ENCODE measurements at places on chromosomes 3 and 15. TPM values are rescaled to one million over a fixed set of nuclear protein-coding genes. Genes with fewer than 3 reads are reported as not detected.
A peak's percentile ranks its signal among the peaks of the same experiment; 100 is the strongest.

GRCh38 chr3:115655761-115656282 lies 32.5 kb downstream of the GAP43 start:
- DNase-seq, result no peak

DNA sequence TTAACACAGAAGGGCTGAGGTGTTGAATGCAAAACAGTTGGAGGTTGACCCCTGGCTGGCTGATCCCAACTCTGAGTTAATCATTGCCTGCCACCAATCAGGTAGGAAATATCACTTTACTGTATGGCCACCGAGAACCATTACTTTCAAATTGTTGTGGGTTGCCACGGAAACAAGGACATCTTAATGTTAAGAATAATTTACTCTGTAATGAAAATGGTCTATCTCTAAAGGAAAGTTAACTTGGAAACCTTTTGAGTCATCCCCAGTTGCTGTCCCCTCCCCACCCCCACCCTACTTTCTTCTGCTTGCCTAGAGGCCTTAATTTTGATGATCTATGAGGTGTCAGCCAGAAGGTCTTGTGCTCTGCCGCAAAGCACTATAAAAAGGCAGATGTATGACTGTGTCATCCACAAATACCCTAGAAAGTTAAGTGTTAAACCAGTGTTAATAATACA lies 78.7 kb upstream of the SNRK start:
- DNase-seq, result no peak

GRCh38 chr15:48765022-48765421 lies 45.8 kb downstream of the CEP152 start:
- DNase-seq, result no peak

DNA sequence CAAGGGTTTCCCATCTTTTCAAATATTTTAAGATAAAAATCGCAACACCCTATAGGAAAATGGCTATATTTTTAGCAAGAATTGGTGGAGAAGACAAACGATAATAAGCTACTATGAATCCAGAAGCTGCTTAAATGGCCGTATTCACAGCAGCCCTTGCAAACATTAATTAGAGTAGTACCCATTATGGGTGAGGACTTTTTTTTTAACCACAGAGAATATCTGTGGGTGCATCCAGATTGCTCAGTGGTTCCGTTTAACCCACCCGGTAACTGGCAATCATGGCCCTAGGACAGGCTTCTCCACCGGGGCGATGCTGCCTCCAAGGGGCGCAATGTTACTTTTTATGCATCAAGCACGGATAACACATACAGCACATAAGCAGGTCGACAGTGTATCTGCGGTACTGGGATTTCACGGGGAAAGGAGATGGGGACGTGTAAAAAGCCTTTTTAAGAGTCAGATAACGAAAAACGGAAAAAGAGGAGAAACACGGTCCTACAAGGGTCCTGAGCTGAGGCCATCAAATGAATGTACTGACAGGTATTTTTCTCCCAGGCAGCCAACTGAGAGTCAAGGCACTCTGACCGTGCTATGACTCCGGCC lies 968 bp upstream of the TMEM266 start:
- DNase-seq, result peak; percentile 66

- DNase-seq, result no peak
Observed at GRCh38 chr3:146594843-146595482, 10.2 kb downstream of the PLSCR5 start.

GRCh38 chr3:12579456-12579855 lies 22.6 kb downstream of the MKRN2 start:
- no peak for DNase-seq

GRCh38 chr3:114406922-114407321 lies 113.1 kb downstream of the TIGIT start:
- no peak for DNase-seq

- DNase-seq, result no peak
Observed at GRCh38 chr3:163809540-163809993, 1268.7 kb downstream of the SI start.

GRCh38 chr15:49083401-49084284 lies 37.4 kb upstream of the SECISBP2L start:
- no peak for DNase-seq

- no peak for DNase-seq
Observed at GRCh38 chr3:135181408-135181807, 386.3 kb downstream of the EPHB1 start.

DNA sequence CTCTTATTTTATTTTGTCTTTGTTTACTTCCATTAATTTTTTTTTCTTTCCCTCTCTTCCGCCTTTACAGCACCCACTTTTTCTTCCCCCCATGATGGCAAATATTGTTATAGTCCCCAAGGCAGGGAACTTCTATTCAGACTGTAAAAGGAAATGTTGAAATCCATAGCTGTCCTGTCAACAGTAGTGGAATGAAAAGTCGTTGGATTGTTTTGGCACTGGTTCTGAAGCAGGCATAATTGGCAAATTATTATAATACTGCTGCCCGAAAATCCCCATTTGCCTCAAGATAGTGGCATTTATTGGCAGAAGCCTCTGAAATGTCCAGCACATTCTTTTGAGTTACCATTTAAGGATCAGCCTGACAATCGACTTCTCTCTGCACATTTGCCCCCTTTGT lies 150.6 kb downstream of the TPRG1 start:
- no peak for DNase-seq

GRCh38 chr3:166275024-166275390 lies 437.8 kb upstream of the BCHE start:
- no peak for DNase-seq

DNA sequence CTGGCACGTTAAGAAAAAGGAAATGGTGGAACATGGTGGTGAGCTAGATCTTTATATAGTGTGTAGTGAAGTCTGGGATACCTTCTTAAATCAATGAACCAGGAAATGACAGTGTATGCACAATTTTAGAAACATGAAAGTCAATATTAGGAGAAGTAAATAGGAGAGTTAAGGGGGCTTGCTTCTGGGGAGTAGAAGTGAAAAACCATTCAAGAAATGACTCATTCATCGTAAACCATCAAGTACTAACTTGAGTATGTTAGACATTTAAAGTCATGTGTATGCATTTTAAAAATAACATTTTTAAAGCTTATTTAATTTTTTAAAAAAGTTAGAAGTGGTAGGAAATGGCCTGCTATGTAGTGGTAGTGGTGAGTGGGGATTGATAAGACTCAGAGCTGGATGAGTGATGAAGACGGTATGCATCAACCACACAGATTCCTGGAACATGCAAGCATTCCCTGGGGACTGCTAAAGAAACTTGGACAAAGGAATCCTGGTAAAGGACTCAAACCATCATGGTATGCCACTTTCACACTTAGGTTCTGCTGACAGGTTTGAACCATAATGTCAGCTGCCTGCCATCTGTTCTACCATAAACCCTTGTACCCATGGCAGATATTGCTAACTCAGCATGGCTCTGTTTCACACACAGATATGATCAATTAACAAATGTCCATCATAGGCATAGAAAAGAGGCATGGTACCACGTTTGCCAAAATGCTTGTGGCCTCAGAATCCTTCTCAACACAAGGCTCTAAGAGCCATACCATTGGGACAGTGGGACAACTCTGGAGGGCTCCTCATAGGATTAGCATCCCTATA lies 28.9 kb upstream of the MITF start:
- no peak for DNase-seq

DNA sequence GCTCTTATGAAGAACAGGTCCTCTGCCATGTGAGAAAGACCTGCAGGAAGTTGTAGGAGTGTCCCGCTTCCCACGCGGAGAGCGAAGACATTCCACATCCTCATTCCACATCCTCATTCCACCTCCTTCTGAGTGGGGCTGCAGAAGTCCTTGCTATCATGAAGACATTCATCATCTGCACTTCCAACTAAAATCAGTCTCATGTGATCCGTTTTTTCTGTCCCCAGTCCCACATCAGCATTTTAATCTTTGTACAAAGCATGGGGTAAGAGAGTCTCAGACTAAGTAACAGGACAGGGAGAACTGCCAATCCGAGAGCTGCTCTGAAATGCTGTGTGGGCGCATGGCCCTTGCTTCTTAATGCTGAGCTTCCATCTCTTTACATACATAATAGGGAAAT lies 227.2 kb downstream of the RSRC1 start:
- no peak for DNase-seq

DNA sequence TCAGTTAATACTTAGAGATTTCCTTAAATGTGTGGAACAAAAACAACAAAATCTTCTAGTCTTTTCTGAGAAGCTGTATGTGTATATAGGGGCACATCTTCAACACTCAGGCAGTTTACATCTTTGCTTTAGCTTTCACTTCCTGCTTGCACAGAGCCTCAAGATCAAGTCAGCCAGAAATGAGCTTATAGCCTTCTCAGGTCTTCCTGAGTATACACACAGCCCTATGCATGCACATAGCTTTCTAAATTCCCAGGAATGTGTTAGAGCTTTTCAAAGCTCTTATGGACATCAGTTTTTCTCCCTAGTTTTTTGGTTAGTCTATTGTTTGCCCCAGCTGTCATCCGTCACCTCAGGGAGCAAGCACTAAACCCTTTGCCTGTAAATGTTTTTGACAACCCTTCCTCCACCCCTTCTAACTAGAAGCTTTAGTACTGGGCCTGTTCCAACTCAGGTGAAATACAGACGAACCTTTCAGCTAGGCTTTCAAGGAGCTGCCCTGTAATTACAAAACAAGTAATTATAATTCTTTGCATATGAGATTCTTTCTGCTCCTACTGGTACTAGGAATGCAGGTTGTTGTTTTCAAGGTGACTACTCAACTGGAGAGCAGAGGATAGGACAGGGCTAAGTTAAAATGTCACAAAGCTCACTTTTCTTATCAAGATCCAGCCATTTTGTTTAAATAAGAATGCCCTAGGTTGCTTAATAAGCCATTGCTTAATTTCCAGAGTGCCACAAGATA lies 22.6 kb upstream of the MTMR10 start:
- no peak for DNase-seq

- DNase-seq, result no peak
Observed at GRCh38 chr3:23873941-23874340, 42.8 kb downstream of the NKIRAS1 start.

- no peak for DNase-seq
Observed at GRCh38 chr3:52146811-52147210, 7.4 kb downstream of the POC1A start.

GRCh38 chr15:77739591-77740378 lies 107.1 kb upstream of the LINGO1 start:
- DNase-seq, result no peak

GRCh38 chr15:73879426-73879825 lies 6.1 kb downstream of the TBC1D21 start:
- no peak for DNase-seq

DNA sequence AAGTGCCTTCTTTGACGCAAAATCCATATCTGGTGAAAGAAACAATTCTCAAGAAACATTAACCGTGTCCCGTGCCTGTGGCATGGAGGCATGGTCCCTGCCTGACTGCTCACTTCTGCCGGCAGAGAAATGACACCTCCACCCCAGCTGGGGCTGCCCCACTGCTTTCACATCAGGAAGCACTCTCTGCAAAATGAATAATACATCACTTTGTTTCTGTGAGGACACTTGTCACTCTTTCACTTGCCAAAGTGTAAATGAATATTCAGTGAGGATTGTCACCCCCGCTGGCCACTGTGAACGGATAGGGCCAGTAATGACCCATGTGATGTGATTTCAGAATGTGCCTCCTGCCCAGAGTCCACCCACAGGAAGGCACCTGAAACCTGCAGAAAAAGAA lies 31.1 kb upstream of the SLC24A5 start:
- no peak for DNase-seq

DNA sequence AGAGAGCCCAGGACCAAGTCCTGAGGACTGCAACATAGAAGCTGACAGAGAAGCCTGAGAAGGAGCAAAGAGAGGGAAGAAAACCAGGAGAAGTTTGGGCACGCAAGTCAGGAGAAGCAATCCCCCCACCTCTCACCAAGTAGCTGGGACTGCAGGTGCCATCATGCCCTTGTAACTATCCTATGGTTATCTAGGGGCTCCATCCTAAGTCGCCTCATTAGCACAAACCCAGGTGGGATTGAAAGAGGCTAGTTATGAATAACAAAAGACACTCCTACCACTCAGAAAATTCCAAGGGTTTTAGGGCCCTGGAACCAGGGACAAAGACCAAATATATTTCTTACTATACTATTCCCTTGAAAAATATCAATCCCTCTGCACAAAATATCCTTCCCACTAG lies 53.5 kb downstream of the CCR4 start:
- no peak for DNase-seq

DNA sequence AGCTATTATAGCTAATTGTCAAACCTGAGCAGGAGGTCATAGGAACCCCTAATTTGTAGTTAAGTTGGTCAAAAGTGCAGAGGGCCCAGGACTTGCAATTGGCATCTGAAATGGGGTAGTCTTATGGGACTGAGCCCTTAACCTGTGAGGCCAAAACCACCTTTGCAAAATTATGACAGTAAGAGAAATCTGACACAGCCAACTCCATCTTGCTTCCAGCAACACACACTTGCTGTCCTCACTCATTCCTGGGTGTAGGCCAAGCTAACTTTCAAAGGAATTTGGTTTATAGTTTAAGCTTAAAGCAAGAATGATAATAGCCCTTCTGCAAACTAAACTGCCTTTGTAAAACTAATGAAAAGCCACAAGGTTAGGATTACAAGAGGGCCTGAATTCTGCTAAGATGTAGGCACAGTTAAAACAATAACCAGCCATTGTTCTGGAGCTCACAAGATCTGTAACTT lies 57.6 kb upstream of the FRMD4B start:
- no peak for DNase-seq

GRCh38 chr3:172137287-172138192 lies 98.2 kb downstream of the FNDC3B start:
- DNase-seq, result no peak

DNA sequence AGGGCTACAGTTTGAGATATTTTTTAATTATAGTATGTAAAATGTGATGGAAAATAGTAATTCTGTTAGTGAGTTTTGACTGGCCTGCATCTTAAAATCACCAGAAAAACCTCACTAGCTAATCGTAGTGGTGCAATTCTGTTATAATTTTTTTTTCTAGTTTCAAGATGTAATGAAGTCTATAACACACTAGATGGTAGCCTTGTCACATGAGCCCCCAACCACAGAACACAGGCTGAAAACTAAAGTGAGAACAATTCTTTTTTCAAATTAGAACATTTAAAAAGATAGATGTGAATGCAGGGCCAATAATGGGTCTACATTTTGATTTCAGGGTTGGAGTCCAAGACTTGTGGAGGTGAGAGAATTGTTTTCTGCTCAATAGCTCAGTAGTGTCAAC lies 83.3 kb upstream of the KCNH8 start:
- no peak for DNase-seq

- no peak for DNase-seq
Observed at GRCh38 chr15:65881766-65882434, 12.6 kb downstream of the RAB11A start.

Gene KCNMB3
- 0.34 TPM for total RNA-seq

Gene SPINT1
- total RNA-seq, result 6.5 TPM

Gene BCL2A1
- 47.9 TPM for total RNA-seq

Gene DNAH1
- 10.2 TPM for total RNA-seq

Gene MUC4
- total RNA-seq, result 0.20 TPM

Gene STAC
- not detected for total RNA-seq

Gene RYR3
- total RNA-seq, result not detected

Gene TNNC1
- total RNA-seq, result 4.8 TPM

Gene BFSP2
- 1.1 TPM for total RNA-seq

Gene RPS27L
- total RNA-seq, result 158 TPM

Gene ITIH4
- total RNA-seq, result 3.9 TPM

Gene ACAN
- total RNA-seq, result not detected

Gene TRPM1
- total RNA-seq, result not detected

Gene NR1I2
- 0.70 TPM for total RNA-seq

Gene RHO
- not detected for total RNA-seq

Gene TMIE
- total RNA-seq, result 0.81 TPM

Gene SORD
- total RNA-seq, result 27.9 TPM

Gene TMEM207
- total RNA-seq, result not detected

Gene DBR1
- total RNA-seq, result 21.2 TPM

All from activated CD8-positive, alpha-beta T cell treated with anti-CD3 and anti-CD28 coated beads for 36 hours (primary cell).